GM04503 (cell line): ENCODE measurements at places on chromosomes 4 and X.
A peak's percentile ranks its signal among the peaks of the same experiment; 100 is the strongest.

- no peak for DNase-seq
These were observed 434.3 kb upstream of the RASGEF1B start for GRCh38 chr4:81905971-81906370.

DNA sequence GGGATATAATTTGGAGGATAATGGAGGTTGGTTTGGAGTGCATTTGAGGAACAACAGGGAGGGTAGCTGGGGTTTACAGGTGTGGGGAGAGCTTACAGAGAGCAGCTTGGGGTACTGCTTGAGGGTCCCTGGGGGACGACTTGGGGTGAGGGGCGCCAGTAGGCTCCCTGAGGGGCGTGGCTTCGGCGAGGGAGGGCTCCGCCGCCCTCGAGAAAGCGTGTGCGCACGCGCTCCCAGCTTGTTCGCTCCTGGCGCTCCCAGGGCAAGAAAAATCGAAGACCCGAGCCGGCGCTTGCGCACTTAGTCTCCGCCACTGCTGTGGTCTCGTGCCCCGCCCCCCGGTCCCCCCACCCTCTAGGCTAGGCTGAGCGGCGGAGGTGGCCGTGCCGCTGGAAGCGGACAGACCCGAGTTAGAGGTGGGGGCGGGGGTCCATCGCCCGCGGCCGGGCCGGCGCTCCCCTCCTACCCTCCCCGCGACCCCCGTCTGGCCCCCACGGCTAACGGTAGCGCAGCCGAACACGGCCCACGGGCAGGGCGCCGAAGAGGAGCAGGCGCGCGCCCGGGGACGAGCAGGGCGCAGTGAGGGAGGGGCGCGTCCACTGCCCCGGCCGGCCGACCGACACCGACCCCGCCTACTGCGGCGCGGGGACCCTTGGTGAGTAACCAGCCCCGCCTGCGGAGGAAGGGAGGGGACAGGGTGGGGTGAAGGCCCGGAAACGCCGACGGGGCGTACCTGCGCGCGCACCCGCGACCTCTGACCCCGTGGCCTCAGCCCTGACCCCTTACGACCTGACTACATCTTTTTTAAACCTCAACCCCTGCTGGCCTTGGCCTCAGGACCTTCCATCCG, 5.4 kb upstream of the CCDC120 start:
- DNase-seq: no peak

DNA sequence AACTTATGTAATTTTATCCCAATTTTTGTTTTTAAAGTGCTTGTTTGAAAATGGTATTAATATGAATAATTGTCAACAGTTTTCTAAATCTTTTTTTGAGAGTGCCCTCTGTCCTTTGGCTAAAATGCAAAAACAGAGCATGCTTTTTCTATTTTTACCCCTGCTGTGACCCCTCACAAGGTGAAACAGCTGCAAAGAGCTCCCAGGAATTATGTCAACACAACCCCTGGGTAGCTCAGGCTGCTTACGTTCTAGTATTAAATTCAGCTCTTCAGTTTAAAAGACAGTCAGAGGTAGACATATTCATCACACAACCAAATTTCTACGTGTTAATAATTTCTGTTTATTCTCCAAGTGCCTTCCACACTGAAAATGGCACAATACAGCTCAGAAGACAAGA, 367.5 kb downstream of the PRDM5 start:
- no peak for DNase-seq

DNA sequence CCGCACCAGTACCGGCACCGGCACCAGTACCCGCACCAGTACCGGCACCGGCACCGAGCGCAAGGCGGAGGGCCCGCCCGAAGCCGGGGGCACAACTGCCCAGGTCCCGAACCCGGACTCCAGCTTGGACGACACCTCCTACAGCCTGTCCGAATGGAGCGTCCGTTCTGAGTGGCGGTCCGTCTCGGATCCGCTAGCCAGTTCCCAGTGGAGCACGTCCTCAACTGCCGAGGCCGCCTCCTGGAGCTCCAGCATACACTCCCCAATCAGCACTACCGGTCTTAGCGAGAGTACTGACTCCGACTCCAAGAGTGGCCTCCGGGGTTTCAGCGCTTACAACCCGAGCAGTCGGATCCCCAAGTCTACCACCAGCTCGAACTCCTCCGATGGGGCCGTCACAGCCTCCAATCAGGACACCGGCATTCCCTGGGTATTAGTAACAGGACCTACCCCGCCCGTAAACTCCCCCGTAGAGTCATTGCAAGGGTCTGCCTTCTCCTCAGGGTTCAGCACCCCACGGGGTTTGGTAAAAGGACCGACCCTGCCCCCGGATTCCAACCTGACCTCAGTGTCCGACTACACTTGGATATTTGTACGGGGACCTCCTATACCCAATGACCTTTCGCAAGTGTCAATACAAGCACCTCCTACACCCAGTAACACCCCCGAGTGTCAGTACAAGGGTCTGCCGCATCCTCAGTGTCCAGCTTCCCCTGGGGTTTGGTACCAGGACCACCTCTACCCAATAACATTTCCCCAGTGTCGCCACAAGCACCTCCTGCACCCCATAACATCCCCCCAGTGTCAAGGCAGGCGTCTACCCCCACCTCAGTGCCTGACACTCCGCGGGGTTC, 721 bp upstream of the MAOA start:
- DNase-seq: no peak

DNA sequence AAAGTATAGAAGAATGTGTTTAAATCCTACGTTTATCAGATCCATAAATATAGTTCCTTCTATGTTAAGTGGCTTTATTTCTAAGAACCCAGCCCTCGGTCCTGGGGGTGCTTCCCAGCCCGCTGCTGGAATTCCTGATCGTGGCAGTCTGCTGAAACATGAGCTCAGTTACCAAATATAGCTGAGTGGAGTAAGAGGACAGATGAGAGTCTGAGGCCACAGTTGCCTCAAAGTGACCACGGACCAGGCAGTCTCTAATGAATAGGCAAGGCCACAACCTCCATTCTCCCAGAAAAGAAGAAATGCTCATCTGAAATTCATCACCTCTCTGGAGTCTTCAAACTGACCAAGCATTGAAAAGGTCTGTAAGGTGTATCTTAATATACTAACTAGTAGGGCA, at the start of gene PALLD:
TSS of gene PALLD (plus strand) at position 219 of the 400 bp plus-strand sequence.
- DNase-seq: no peak

- no peak for DNase-seq
These were observed 15.5 kb upstream of the PDZD4 start for GRCh38 chrX:153845842-153846241.

GRCh38 chr4:113260688-113261087, 211.2 kb downstream of the ANK2 start:
- peak; percentile 11 for DNase-seq

- DNase-seq: peak; percentile 63
These were observed 97.3 kb upstream of the SPRY1 start for GRCh38 chr4:123299212-123299691.

- DNase-seq: no peak
These were observed 12.1 kb downstream of the HTRA3 start for GRCh38 chr4:8281519-8282133.

- no peak for DNase-seq
These were observed 965.4 kb upstream of the GRIA3 start for GRCh38 chrX:122218666-122219065.

- no peak for DNase-seq
These were observed 337.0 kb downstream of the PDGFC start for GRCh38 chr4:156634612-156635011.

DNA sequence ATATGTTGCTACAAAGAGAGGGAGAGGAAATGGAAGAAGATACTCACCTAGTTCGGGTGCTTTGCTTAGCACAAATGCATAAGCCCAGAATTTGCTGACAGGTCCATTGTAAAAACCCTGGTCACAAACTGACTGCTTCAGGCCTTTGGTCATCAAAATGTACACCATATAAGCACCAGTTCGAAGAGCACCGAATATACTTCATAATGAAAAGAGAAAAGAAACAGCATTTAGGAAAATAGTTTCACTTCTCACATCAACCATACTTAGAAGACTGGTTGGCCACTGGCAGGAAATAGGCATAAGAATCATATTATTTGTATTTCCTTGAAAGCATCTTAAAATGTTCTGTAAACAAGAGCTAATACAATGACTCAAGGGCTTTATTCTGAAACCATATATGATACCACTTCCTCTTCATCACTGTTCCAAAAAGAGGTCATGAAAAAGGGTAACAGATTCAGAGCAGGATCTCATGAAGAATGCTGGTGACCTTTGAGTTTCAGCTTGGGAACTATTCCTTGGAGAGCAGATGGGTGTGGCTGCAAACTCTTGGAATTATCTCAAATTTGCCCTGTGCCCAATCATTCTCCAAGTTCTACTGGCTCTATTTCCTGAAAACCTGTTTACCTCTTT, 138.7 kb downstream of the ELOVL6 start:
- no peak for DNase-seq

DNA sequence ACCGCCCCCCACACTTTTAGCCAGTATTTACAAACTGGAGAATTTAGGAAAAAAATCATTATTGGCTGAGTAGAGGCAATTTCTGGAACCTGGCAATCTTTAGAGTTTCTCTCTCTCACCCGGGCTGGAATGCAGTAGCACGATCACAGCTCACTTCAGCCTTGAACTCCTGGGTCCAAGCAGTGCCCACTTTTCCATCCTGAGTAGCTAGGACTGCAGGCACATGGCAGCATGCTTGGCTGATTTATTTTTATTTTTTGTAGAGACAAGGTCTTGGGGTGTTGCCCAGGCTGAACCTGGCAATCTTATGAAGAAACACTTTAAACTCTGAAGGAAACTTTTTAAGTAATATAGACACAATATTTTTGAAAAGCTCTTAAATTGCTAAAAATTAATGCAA, 120.1 kb downstream of the AFF1 start:
- DNase-seq: no peak

GRCh38 chr4:154566639-154567204, 3.9 kb downstream of the FGB start:
- DNase-seq: no peak

DNA sequence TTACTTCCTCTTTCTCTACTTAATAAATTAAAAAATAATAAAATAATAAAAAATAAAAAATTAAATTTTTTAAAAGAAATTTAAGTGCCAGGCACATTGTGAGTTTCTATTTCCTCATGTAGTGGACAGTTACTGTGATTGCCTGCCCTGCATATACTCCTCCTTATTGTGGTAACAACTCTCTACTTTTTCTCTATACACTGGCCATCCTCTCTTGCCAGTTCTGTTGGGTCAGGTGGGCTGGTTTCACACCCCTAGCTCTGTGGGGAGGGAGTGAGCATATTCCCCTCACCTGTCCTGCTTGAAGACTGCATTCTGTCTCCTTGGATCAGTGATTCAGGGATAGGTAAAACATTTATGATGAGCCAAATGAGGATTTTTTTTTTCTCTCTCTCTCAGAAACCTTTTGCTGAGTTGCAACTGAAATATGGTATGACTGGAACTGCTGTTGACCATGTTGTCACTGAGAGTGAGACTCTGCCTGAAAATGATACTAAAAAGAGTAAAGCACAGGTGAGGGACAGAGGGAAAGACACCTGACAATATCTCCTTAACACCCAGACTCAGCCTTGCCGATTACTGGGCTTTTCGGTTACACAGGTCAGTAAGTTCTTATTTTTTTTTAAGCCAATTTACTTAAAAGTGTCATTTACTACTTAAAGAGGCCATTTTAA, 37.2 kb downstream of the CXXC4 start:
- no peak for DNase-seq

DNA sequence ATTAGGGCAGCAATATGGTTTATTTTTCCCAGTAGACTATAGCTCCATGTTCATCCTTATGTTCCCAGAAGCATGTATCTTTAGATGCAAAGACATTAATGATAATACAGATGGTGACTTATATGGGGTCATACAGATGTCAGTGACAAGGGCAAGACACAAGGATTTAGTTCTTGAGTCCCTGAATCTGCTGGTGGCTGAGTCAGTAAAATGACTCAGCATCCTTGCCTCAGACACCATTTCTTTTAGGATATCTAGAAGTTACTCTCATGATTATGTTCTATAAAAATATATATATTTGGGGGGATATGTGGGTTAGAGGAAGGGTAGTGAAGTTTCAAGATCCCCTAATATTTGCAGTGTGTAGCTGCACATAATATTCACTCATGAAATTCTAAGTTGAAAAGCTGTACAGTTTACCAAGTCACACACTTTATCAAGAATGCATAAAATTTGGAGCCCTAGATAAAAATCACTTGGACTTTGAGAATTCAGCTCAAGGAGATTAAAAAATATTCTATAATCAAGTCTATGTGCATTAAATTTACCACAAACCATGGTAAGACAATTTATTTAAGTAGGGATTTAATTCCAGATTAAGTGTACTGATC, 101.9 kb downstream of the LNX1 start:
- DNase-seq: no peak

DNA sequence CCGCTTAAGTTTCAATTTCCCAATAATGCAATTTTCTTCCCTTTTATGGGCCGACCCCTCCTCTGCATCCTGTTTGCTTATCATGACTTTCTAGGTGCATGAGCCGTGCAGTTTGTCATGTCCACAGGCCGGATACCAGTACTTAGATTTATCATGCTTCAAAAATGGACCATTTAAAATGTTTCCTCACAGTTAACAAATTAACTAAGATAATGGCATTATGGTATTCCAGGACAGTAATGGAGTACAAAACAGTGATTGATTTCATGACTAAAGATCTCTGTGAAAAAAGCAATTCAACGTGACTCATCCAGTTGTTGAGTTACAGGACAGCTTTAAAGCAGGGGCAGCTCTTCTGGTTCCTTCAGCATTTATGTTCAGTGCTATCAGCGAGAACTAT, 23.0 kb downstream of the SNX25 start:
- no peak for DNase-seq

DNA sequence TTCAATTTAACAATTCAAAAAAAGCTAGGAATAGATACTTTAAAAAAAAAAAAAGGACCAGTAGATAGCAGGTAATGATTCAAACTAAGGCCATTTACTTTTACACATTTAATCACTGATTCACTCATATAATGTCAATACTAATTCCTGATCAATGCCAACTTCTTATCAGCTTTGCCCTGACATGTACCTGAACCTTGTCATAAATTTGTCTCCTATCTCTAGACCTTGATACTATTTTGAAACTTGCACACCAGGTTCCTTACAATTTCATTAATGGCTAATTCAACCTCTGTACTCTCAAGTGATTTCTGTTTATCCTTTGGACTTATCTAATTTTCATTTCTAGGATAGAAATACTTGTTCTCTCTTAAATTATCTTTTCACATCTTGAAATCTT, 55.4 kb downstream of the UGT2B4 start:
- DNase-seq: no peak

- DNase-seq: no peak
These were observed 32.7 kb upstream of the WFS1 start for GRCh38 chr4:6236816-6237390.

- no peak for DNase-seq
These were observed 23.2 kb upstream of the ANOS1 start for GRCh38 chrX:8755116-8755515.

GRCh38 chr4:3305610-3306371, 13.0 kb downstream of the RGS12 start:
- no peak for DNase-seq

GRCh38 chr4:53586121-53586816, 5.0 kb downstream of the LNX1 start:
- peak; percentile 82 for DNase-seq
